Mesothelial cell of epicardium (in vitro differentiated cells): ENCODE measurements at places on chromosomes 1 and 21. TPM values are rescaled to one million over a fixed set of nuclear protein-coding genes. Genes with fewer than 3 reads are reported as not detected.

OR2L2 gene
- total RNA-seq, result 0.22 to 0.31 TPM (median 0.23 TPM) in 3 replicates

DEDD gene
- total RNA-seq, result 43.7 to 45.0 TPM (median 44.4 TPM) in 3 replicates

OR2T11 gene
- total RNA-seq, result not detected in 3 replicates

WDR64 gene
- total RNA-seq, result 0.47 TPM in 1 of 3 replicates, not detected in the others

KRTAP12-3 gene
- total RNA-seq, result not detected in 3 replicates

CAMK2N1 gene
- total RNA-seq, result 25.9 to 29.1 TPM (median 28.5 TPM) in 3 replicates

CACNA1E gene
- total RNA-seq, result 0.53 to 0.63 TPM (median 0.60 TPM) in 3 replicates

POU3F1 gene
- 0.16 to 0.45 TPM (median 0.29 TPM) in 3 replicates for total RNA-seq

LCE6A gene
- total RNA-seq, result not detected in 3 replicates

OLIG1 gene
- not detected in 3 replicates for total RNA-seq

PTAFR gene
- 0.18 to 0.43 TPM (median 0.18 TPM) in 3 replicates for total RNA-seq

IVL gene
- total RNA-seq, result 0.11 to 0.34 TPM (median 0.27 TPM) in 3 replicates

CLDN19 gene
- total RNA-seq, result 1.6 to 1.7 TPM (median 1.6 TPM) in 3 replicates

RGS4 gene
- 33.8 to 42.0 TPM (median 39.9 TPM) in 3 replicates for total RNA-seq

DTL gene
- 12.7 to 14.9 TPM (median 14.1 TPM) in 3 replicates for total RNA-seq

CHI3L1 gene
- 0.13 to 0.32 TPM (median 0.22 TPM) in 3 replicates for total RNA-seq

THEMIS2 gene
- 0.63 to 0.97 TPM (median 0.86 TPM) in 3 replicates for total RNA-seq

S100B gene
- total RNA-seq, result 0.27 TPM in 2 of 3 replicates, not detected in the other

TNFAIP8L2 gene
- total RNA-seq, result not detected in 3 replicates

NIBAN1 gene
- total RNA-seq, result 0.38 to 0.47 TPM (median 0.45 TPM) in 3 replicates

RPS6KC1 gene
- total RNA-seq, result 27.9 to 28.5 TPM (median 28.4 TPM) in 3 replicates

HSD3B2 gene
- total RNA-seq, result 0.29 to 0.35 TPM (median 0.32 TPM) in 3 replicates

COL6A2 gene
- 846 to 986 TPM (median 933 TPM) in 3 replicates for total RNA-seq

ATXN7L2 gene
- 13.8 to 14.9 TPM (median 13.8 TPM) in 3 replicates for total RNA-seq

LTN1 gene
- 30.6 to 34.3 TPM (median 31.1 TPM) in 3 replicates for total RNA-seq

LDLRAD1 gene
- total RNA-seq, result not detected in 3 replicates

RNF2 gene
- total RNA-seq, result 33.6 to 37.6 TPM (median 36.1 TPM) in 3 replicates
